ENCODE measurements at places on chromosomes 11 and 22.

DNA sequence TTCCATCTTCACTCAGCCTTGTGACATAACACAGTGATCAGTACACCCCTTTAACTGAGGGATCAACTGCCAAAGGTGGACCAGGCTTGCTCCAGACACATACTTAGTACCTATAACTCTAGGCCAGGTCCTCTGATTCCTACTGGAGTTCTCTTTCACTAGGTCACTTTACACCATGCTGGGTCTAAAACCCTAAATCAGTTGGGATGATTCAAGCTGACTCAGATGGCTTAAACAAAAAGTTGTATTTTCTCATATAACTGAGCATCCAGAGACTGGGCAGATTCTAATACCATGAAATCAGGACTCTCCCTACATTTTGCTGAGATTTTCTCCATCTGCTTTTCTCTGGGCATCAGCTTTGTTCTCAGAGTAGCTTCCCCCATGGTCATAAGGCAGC lies 26.0 kb upstream of the FLI1 start:
- DNase-seq: no peak

DNA sequence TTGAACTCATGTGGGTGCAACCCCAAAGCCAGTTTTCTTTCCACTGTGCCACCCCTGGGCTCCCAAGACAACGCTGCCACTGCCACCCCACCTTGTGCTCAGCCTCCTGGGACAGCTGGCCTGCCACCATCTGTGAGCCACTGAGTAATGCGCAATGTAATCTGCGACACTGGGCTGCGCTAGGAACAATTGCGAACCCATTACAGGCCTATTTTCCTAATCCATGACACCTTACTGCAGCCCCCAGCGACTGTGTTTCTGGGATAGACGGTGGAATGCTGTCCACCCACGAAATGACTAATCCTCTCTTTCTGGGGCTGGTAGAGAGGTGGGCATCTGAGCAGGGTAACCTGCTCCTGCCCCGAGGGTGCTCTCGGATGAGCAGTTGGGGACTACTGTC lies 22.2 kb downstream of the FLRT1 start:
- no peak for DNase-seq

DNA sequence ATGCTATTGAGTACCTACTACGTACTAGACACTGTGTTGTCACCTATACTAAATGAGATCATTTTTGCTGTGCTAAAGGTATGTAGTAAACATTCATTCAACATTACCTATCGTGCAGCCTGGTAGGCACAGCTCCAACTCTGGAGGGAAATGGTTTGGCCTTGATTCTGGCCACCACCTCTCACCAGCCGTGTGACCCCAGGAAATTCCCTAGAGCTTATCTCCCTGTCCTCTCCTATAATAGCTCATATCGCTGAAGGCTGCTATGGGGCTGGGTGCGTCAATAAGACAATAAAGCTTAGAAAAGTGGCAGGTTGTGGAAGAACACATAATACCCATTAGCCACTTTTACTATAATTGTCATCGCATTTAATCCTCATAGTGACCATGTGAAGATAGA lies 107.5 kb downstream of the MYO18B start:
- DNase-seq: no peak

GRCh38 chr11:114401311-114401710 lies 845 bp downstream of the RBM7 start:
- DNase-seq: no peak

- DNase-seq: no peak
Measured at GRCh38 chr11:119759324-119759723, 30.3 kb upstream of the NECTIN1 start.

- DNase-seq: no peak
Measured at GRCh38 chr22:17675584-17675983, 37.0 kb downstream of the BCL2L13 start.

GRCh38 chr22:45972091-45972888 lies 4.7 kb downstream of the WNT7B start:
- no peak for DNase-seq

- DNase-seq: no peak
Measured at GRCh38 chr11:8477151-8477550, 116.9 kb downstream of the STK33 start.

GRCh38 chr22:38398609-38399461 lies 56.2 kb downstream of the KCNJ4 start:
- no peak for DNase-seq

DNA sequence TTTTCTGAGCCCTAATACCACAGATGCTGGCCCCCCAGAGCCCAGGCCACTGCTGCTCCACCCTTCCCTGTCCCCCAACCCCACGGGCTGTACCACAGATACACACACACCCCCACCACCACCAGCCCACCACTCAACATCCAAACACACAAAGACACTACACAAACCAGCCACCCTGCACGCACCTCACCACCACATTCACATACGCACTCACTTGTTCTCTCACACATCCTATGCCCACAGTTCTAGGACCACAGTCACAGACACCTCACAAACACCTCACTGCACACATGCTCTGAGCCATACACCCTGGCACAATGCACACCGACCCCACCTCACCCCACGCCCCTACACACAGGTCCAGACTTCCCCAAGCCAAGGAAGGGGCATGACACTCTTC lies 22.5 kb upstream of the OAF start:
- DNase-seq: no peak

GRCh38 chr22:22166941-22167713 lies 77.5 kb upstream of the VPREB1 start:
- DNase-seq: no peak

Data from SIG-M5 (cell line).